ENCODE measurements at places on chromosomes 4 and X.

DNA sequence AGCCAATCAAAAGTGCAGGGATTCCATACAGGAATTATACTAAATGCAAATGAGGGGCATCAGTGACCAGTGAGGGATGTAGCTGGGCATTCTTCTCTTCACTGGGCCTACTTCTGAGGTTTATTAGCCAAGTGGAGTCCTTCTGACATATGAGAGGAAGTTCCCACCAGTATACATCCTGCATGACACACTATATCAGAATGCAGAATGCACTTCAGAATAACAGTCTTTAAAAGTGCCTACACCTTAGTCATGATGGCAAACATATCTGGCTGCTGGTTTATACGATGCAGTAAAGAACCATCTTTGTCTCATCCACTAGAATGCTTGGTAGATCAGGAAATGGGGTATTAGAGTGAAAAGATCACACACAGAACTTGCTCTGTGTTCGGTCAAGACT is 180.3 kb upstream of the PPARGC1A start:
- DNase-seq, result no peak

GRCh38 chrX:16476692-16477091 is 173.3 kb upstream of the S100G start:
- DNase-seq, result no peak

GRCh38 chr4:134544303-134544770 is 342.7 kb upstream of the PABPC4L start:
- DNase-seq, result no peak

- DNase-seq, result no peak
Observed at GRCh38 chr4:164501074-164501473, 252.9 kb upstream of the SMIM31 start.

- no peak for DNase-seq
Observed at GRCh38 chrX:14775416-14775815, 97.5 kb downstream of the FANCB start.

GRCh38 chr4:113955948-113956347 is 23.5 kb downstream of the ARSJ start:
- no peak for DNase-seq

GRCh38 chr4:113846433-113846832 is 84.9 kb upstream of the CAMK2D start:
- DNase-seq, result no peak

- DNase-seq, result no peak
Observed at GRCh38 chrX:153685156-153685536, 2.6 kb upstream of the SLC6A8 start.

DNA sequence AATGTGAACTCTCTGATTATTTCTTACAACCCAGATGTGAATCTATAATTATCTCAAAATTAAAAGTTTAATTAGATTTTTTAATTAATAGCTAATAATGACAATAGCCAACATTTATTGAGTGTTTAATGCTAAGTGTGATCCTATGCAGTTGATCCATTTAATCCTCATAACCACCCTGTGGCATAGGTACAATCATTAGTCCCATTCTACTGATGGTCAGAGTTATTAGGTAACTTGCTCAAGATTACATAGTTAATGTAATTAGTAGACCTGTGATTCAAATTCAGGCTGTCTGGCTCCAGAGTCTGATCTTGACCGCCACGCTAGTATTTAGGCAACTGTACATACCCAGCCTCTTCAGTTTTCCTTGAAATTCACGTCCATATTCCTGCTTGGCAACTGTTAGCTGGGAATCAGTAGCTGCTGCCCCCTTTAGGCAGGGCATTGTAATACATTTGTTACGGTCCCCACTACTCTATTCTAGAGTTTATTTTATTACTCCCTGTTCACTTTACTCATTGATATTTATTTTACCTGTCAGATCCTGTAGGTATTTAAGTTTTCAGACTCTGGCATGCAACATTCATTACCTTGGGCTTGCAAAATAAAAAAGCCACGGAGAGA is 20.6 kb upstream of the TEC start:
- no peak for DNase-seq

- DNase-seq, result no peak
Observed at GRCh38 chrX:133574716-133575115, 159.4 kb upstream of the GPC4 start.

- no peak for DNase-seq
Observed at GRCh38 chr4:139854668-139855403, 189.2 kb downstream of the MGST2 start.

GRCh38 chr4:133484287-133484686 is 335.2 kb downstream of the PCDH10 start:
- no peak for DNase-seq

- no peak for DNase-seq
Observed at GRCh38 chr4:26248647-26249046, 72.2 kb upstream of the RBPJ start.

Data from hypothalamus (tissue), 51 donors.